ENCODE measurements at places on chromosomes 7 and 10. TPM values are rescaled to one million over a fixed set of nuclear protein-coding genes. Genes with fewer than 3 reads are reported as not detected.

Gene GDF2
- total RNA-seq: not detected

Gene GRID2IP
- 1.7 TPM for total RNA-seq

Gene HMX2
- total RNA-seq: 0.35 TPM

Gene RNF148
- 0.29 TPM for total RNA-seq

Gene UNCX
- not detected for total RNA-seq

All from H9 (cell line).